A673 (cell line): ENCODE measurements at places on chromosomes 3 and 15. TPM values are rescaled to one million over a fixed set of nuclear protein-coding genes. Genes with fewer than 3 reads are reported as not detected.

DNA sequence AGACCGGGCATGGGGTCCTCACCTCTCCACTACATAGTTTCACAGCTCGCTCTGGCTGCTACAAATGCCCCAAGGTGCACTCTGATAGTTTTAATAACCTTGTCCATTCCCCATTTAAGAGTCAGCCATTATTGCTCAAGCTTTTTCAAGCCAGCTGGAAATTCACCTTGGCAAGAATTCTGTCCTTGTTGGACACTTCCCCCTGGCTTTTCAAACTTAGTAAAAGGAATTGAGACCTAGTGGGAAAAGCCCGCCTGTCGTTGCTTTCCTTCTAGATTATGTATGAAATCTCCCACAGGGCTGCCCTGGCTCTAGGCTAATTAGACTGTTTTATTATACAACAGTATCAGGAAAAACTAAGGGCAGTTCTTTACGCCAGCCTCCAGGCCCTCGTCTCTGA, 293.7 kb upstream of the GADL1 start:
- no peak for DNase-seq

GRCh38 chr3:38616111-38616510, 33.4 kb downstream of the SCN5A start:
- no peak for DNase-seq

GABRB3 gene
- not detected in 2 replicates for total RNA-seq

DNA sequence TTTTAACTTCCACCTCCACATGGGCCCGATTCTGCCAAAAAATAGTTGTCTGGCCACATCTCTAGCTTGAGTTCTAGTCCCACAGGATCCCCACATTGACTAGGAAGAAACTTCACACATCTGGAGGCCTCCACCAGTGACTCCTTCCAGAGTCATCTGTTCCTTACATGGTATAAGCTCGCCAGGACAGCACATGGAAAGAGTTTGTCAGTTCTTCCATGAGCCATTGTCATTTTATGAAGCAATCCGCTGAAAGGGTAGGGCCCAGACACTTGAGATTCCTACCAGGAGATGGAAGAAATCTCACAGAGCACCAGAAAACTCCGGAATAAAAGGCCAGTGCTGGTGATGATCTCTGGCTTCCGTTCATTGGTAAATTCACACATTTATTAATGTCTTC, 350.5 kb upstream of the ICE2 start:
- no peak for DNase-seq

DNA sequence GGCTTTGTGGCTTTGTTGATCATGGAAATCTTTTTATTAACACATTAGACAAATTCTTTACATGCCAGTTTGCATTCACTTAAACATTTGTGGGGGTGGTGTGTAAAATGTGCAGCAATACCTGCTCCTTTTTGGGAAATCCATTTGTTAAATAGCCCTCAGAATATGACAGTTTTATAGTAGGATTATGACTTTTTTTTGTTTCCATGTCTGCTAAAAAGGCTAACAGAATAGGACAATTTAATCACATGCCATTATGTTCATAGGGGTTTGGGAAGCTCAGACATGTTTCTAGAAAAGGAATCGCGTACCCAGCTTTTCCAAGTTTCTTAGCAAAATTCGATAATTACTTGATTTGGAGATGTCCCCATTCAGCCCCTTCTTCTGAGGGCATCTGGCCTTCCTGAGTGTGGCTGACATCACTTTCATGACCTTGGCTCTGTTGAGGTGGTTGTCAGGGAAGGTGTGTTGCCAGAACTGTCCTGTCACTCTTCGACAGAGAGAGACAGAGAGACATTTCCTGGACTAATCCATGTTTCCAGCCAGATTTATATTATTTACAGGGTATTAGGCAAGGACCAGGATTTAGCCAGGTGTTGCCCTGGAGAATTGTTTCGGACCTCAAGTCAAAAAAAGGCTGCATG, 126.4 kb downstream of the PTPRG start:
- DNase-seq: no peak

GRCh38 chr3:194203482-194204041, 67.6 kb downstream of the HES1 start:
- DNase-seq: no peak

DNA sequence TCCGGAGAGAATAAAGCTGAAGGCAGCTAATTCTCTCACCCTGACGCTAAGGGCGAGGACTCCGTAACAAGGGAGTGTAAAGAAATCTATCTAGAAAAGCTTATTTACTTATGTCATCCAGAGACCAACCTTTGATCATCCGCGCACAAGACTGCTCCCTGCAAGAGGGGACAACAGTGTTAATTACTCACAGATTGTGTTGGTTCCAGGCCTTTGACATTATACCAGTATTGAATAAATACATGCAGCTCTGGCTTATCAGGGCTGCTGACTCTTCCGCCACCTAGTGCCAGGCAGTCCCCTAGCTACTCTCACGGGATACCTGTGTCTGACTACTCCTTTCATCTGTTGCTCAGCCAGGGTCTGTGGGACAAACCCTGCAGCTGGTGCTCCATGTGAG, 211.7 kb downstream of the DTWD1 start:
- DNase-seq: no peak

GRCh38 chr15:62783303-62783957, 259.1 kb upstream of the TPM1 start:
- no peak for DNase-seq

ILDR1 gene
- total RNA-seq: not detected in 2 replicates

CAPN3 gene
- 0.54 and 0.55 TPM in 2 replicates for total RNA-seq
